Upper lobe of right lung (tissue), 1 donor: ENCODE measurements at places on chromosomes 2 and 18.

GRCh38 chr18:76161983-76162382 is 333.1 kb downstream of the ZNF516 start:
- DNase-seq, result no peak

DNA sequence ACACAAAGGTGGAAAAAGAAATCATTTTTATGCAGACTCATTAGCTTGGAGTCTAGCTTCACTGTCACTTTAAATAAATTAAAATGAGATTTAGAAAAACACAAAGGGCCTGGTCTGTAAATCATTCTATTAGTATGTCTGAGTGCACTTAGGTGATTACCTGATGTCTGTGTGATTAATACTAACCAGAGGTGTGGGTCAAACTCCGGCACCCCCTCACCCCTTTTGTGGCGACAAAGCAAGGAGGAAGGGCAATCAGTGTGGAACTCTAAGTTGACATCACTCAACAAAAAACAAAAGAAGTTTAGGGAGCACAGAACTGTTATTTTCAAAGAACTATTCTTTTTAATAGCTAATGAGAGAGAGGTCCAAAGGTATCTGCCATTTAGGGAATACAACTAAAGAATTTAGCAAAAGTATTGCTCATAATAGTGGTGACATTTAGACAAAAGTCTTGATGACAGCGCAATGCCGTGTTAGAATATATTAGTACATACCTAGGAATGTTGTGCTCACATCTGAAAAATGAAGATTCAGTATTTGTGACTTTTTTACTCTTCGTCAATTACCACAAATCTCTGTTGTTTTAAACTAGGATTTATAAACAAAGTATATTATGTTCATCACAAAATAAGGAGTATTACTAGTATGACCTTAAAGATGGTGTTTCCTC is 66.3 kb downstream of the ZEB2 start:
- no peak for DNase-seq

GRCh38 chr2:20614201-20615067 is 36.5 kb downstream of the HS1BP3 start:
- peak; percentile 55 for DNase-seq

- DNase-seq, result no peak
Measured at GRCh38 chr2:105610576-105611332, 134.0 kb upstream of the NCK2 start.

GRCh38 chr2:134262684-134263083 is 8.8 kb downstream of the MGAT5 start:
- no peak for DNase-seq

- DNase-seq, result no peak
Measured at GRCh38 chr18:217532-218336, 50.1 kb downstream of the THOC1 start.

GRCh38 chr18:57353137-57353939 is 981 bp downstream of the ST8SIA3 start:
- DNase-seq, result no peak

GRCh38 chr18:49691177-49691608 is 122.1 kb downstream of the ACAA2 start:
- DNase-seq, result no peak

GRCh38 chr18:76544511-76545345 is 49.7 kb upstream of the ZNF516 start:
- DNase-seq, result peak; percentile 33

GRCh38 chr2:134628453-134628852 is 90.3 kb downstream of the TMEM163 start:
- DNase-seq, result no peak

GRCh38 chr2:195535911-195536522 is 121.0 kb upstream of the SLC39A10 start:
- peak; percentile 68 for DNase-seq

- DNase-seq, result peak; percentile 18
Measured at GRCh38 chr2:11568436-11568835, 34.6 kb downstream of the GREB1 start.

DNA sequence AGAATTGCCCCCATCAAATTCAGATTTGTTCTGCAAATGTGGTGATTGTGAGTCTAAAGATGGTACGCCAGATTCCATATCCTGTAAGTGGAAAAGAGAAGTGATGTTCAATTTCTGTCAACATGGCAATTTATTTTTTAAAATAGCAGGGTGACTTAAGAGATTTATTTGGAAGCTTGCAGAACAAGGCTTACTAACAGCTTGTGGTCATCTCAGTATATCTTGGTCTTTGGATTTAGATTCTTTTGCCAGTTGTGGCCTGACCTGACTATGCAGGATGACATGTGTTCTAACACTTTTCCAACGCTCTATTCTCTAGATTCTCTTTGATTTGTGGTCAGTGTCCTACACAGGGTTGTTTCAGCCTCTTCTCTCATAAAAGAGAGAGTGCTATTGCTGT is 74.4 kb downstream of the MAP3K20 start:
- no peak for DNase-seq

GRCh38 chr2:178213991-178214390 is 19.7 kb downstream of the OSBPL6 start:
- DNase-seq, result no peak

DNA sequence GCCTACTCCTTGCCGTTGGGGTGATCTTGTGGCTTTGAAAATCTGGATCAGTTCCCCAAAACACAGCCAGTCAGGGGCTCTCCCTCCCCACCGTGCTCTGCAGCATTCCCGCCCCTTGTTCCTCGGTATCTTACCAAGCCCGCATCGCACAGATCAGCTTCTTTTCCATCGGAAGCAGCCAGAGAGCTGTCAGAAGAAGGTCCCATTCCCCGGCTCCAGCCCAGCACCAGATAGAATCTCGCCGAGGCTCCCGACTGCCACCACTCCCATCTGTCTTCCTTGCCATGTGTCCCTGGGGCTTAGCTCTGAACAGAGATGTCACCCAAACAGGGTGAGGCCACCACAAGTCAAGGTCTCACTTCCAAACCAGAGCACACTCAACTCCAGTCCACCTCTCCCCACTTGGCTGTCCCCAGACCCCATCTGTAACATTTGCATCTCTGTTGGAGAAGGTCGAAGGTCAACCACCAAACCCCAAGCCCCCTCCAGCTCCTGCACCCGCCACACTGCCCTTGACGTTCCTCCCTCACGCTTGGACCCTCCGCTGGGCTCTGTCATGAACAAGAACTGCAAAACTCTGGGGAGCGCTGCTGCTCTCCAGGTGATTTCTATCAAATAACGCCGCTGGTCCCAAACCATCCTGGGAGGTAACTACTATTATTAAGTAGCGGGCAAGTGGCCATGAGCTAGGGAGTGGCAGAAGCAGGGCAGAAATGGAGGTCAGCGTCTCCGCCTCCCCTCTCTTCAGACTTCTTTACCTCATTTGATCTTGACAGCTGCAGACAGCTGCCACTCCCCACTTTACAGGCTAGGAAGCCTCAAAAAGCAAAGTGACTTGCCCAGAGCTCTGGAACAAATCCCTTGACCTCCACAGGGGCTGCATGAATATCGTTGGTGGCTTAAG is 70.0 kb upstream of the TAF1B start:
- DNase-seq, result no peak

DNA sequence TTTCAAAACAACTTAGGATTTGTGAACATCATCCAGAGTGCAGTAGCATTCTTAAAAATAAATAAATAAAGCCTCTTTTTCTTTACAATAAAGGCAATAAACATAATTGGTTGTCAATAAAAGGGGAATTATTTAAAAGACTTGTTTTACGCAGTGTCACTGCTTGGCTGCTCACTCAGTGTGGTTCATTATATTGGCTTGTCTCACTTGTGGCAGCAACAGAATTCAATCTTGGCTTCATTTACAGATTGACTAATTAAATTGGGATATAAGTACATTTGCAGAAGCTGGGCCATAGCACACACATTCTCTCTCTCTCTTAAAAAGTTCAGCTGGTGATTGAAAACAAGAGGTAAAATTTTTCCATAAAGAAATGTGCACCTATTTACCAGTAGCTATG is 1027.6 kb downstream of the LRP1B start:
- DNase-seq, result no peak

GRCh38 chr18:75140296-75140695 is 68.6 kb downstream of the PTGR3 start:
- no peak for DNase-seq

DNA sequence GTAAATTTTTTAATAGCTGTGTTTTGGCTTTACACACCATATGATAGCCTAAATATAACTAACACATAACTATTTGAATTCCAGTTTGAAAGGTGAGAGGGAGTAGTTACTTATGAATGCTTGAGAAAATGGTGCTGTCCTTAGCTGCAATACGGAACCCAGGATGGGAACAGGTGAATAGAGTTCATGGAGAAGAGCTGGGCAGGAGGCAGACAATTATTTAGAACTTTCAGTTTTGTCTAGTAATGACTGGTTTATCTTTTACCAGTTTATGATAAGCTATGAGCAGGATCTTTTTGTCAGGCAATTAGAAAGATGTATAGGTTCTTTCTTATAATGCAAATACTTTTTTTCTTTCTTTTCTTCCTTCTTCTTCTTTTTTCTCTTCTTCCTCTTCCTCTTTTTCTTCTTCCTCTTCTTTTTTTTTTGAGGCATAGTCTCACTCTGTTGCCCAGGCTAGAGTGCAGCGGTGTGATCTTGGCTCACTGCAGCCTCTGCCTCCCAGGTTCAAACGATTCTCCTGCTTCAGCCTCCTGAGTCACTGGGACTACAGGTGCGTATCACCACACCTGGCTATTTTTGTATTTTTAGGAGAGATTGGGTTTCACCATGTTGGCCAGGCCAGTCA is 25.9 kb downstream of the UBR3 start:
- DNase-seq, result no peak

DNA sequence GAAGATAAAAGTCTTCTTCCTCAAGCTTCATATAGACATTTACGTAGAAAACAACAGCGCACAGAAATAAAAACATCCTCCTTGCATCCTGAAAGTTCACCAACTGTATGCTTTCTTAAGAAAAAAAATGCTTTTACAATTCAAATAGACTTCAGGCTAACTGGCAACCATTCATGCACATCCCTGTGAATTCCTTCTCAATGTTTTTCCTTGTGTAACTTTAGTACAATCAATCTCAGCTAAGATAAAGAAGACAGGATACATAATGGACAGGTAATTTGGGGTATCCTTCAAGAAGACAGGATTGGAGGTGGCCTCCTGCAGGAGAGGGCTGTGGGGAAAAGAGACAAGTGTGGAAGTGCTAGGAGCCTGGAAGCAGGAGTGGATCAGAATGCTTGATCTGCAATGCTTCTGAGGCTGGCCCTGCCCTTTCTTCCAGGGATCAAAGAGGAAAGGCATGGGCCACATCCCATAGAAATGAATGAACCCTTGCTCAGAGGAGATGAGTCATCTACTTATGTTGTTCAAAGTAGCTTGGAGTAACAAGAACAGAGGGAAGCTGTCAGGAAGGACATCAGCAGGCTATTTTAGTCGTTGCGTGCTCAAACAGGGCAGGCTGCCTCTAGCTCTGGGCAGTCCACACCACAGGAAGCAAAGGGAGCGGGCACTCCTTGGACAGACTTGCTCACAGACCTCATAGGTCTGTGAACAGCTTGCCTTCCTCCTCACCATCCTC is 126.6 kb downstream of the TMEM131 start:
- DNase-seq, result no peak

DNA sequence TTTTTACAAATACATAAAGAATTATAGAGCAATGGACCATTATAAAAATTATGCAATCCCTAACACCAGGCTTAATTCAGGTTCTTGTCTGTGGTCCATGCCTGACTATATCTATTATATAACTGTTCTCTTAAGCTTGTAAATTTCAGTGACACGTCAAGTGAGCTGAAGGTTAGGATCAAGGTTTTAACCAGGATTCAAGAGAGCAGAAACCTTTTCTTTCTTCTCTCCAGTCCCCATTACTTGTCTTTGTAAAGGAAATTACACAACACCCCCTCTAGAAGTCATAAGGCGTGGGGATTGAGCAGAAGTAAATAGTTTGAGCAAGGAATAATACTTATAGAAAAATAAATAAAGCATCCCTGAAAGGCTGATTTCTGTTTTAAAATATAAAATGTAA is 122.0 kb downstream of the ZNF521 start:
- DNase-seq, result no peak

DNA sequence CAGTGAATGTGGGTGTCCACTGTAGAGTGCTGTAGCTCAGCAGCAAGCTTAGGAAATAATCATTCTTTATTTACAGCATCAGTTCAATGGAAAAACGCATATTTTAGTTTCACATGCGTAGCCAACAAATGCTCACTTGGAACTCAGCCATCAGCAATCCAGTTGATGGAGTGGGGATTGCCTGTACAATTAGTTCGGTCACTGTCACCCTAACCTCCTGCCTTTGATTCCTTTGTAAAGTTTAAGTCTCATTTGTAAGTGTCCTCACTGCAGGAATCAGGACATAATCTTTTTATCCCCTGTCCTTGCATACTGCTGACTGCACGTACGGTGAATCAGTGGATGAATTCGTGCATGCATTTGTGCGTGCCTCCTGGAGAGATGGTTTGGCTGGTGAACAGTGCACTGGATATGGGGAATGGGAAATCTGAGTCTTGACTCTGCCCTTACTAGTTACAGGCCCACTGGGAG is 55.9 kb downstream of the RAB31 start:
- DNase-seq, result no peak

- DNase-seq, result no peak
Measured at GRCh38 chr18:24616653-24617052, 156.2 kb downstream of the HRH4 start.

- no peak for DNase-seq
Measured at GRCh38 chr18:56831988-56832387, 180.8 kb downstream of the WDR7 start.

DNA sequence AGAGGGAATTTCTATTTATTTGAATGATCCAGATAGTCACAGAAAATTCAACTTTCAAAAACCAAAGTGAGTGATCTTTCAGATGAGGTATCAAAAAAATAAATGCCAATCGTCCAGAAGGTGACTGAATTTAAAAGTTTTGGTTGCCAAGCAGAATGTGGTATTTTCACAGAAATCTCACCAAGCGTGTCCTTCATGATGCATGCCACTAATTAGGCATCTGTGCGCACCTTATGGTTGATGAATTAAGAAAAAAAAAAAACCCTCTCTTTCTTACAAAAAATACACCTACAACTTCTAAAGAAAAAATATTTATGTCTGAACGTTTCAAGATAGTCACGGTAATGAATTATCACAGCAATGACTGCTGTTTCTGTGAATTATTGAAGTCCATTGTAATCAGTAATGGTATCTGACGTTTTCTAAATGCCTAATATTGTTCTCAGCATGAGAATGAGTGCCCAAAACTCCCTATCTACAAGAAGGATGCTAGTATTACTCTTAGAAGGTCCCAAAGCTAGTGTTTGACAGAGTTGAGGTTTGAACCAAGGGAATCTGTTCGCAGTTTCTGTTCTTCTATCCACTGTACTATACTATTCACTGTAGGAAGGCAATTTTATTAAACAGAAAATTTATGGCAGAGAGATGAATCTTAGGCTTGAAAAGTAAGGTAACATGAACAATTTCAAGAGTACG is 219.6 kb upstream of the NETO1 start:
- no peak for DNase-seq

DNA sequence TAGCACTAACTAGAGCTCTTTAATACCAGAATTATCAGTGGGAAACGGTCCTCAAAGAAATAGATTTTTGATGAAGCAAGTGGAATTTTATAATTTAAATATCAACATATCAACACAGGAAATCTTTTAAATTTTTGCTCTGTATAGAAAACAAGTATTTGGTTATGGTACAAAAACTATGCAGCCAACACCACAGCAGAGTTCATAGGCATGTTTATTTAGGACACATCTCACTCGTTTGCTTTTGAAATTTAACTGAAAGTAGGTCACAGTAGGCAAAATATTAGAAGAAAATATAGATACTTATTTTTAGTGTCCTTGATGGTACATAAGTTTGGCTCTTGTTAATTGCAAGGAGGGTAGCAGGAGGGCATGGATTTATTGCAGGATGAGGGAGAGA is 34.3 kb upstream of the TANC1 start:
- DNase-seq, result no peak

- DNase-seq, result no peak
Measured at GRCh38 chr2:48589170-48589767, 28.4 kb upstream of the GTF2A1L start.
